Peyer's patch (tissue), 4 donors: ENCODE measurements at places on chromosomes 7 and 10. TPM values are rescaled to one million over a fixed set of nuclear protein-coding genes. Genes with fewer than 3 reads are reported as not detected.

GRCh38 chr7:85829817-85830432, 643.1 kb upstream of the SEMA3D start:
- no peaks in the 10 kb centered on the region for H3K4me1 ChIP-seq
- no peaks in the 10 kb centered on the region for H3K27me3 ChIP-seq
- DNase-seq: no peak
- no peaks in the 10 kb centered on the region for H3K36me3 ChIP-seq
- no peak overlapping the region for H3K27ac ChIP-seq
- no peak overlapping the region for H3K4me3 ChIP-seq

DNA sequence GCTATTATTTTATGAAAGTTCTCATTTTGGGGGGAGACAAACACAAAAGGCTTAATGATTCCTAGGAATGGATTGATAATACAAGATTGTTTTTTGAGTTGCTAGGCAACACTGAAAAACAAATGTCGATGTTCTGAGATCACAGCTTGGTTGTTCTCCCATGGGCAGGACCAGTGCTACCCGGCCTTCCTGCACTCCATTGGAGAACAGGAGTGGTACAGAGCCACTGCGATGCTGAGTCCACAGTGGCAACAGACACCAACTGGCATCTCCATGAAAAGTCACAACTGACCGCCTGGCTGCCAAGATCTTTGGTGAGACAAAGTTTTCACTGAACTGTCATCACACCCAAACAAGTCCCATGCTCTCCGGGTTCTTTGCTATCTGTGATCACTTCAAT, 68.9 kb upstream of the NMT2 start:
- H3K4me1 ChIP-seq: no peaks in the 10 kb centered on the region
- DNase-seq: no peak
- no peak overlapping the region for H3K4me3 ChIP-seq
- no peaks in the 10 kb centered on the region for H3K36me3 ChIP-seq
- no peak overlapping the region for H3K27ac ChIP-seq

DNA sequence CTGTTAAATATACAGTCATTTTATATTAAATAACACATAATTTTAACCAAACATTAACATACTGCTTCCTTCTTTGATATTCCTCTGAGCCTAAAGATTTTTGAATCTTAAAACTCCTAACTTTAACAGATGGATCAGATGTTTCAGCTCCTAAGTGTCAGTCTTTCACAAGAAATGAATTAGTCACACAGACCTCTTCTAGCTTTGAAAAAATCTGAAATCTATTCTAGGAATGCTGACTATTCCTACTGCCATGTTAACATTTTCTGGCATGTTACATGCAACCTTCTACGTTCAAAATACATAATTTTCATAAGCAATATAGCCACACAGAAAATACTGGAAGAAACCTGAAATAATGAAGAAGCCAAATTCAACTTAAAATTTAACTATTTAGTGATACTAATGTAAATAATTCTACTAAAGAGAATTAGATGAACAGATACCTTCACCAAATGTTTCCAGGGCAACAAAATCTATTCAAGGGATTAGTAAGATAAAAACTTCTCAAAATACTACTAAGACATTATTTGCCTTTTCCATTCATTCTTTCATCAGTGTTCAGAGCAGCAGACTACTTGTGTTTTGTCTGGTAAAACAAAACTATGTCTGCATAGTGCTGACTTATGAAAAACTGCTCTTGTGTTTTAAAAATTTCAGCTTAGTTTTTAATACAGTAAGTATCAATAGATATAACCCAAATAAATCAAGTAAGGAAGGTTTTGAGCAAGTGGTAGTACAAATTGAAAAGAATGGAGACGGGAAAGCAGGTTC, 9.2 kb downstream of the JMJD1C start:
- no peaks in the 10 kb centered on the region for H3K36me3 ChIP-seq
- no peaks in the 10 kb centered on the region for H3K4me1 ChIP-seq
- DNase-seq: no peak
- no peaks in the 10 kb centered on the region for H3K27me3 ChIP-seq
- H3K27ac ChIP-seq: no peak overlapping the region

DNA sequence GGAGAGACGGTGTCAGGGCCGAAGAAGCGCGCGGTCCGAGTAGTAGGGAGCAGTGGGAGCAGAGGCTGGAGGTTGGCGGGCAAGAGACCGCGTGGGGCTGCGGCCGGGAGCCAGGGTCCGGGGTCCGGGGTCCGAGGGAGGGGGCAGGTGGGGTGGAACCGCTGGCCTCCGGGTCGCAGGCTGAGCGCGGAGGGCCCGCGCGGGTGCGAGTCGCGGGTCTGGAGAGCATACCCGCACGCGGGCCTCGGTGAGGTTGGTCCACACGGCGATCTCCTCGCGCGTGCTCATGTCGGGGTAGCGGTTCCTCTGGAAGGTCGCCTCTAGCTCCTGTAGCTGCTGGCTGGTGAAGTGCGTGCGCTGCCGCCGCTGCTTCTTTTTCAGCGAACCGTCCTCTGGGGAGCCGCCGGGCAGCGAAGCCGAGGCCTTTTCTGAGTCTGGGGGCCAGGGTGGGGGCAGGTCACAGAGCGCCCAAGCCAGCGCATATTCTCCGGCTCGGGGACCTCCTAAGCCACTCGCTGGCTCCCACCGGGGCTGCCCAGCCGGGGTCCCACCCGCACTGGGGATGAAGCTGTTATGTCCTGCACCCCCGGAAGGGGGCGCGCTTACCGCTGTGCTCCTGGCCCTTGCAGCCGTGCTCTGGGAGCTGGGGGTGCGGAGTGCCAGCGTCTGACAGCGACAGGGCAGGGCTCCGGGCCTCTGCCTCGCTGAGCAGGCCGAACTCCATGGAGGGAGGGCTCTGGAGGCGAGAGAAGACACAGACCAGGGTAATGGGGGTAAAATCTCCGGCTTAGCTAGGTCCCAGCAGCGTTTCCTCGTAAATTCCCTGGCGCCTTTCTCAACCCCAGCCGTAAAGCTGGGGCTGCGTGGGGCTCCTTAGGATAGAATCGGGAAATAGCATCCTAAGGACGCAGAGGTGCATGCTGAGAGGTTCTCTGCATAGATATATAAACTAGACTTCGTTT, 5.5 kb downstream of the ELOVL3 start:
- H3K36me3 ChIP-seq: no peaks in the 10 kb centered on the region
- peaks cover 23% of the 10 kb centered on the region for H3K4me1 ChIP-seq
- H3K27ac ChIP-seq: no peak overlapping the region
- no peak for DNase-seq
- peak overlapping the region; percentile 59 for H3K4me3 ChIP-seq

- H3K27ac ChIP-seq: no peak overlapping the region
- no peaks in the 10 kb centered on the region for H3K4me1 ChIP-seq
- no peak overlapping the region for H3K4me3 ChIP-seq
- H3K36me3 ChIP-seq: no peaks in the 10 kb centered on the region
- DNase-seq: no peak
Measured at GRCh38 chr10:44398747-44399658, 14.1 kb upstream of the CXCL12 start.

DNA sequence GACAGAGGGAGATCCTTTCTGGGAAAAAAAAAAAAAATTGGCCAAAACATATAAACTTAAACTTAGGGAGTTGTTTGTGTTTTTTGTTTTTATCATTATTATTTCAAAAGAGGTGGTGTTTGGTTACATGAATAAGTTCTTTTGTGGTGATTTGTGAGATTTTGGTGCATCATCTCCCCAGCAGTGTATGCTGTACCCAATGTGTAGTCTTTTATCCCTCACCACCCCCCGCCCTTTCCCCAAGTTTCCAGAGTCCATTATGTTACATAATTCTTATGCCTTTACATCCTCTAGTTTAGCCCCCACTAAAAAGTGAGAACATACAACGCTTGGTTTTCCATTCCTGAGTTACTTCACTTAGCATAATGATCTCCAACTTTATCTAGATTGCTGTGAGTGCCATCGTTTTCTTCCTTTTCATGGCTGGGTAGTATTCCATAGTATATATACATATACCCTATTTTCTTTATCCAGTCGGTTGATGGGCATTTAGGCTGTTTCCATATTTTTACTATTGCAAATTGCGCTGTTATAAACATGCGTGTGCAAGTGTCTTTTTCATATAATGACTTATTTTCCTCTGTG, 148.1 kb upstream of the ZNF92 start:
- DNase-seq: no peak
- H3K36me3 ChIP-seq: no peaks in the 10 kb centered on the region

GRCh38 chr7:96837593-96837992, 127.9 kb upstream of the SEM1 start:
- H3K4me3 ChIP-seq: no peak overlapping the region
- H3K27ac ChIP-seq: no peak overlapping the region
- no peak for DNase-seq
- H3K27me3 ChIP-seq: no peaks in the 10 kb centered on the region

DNA sequence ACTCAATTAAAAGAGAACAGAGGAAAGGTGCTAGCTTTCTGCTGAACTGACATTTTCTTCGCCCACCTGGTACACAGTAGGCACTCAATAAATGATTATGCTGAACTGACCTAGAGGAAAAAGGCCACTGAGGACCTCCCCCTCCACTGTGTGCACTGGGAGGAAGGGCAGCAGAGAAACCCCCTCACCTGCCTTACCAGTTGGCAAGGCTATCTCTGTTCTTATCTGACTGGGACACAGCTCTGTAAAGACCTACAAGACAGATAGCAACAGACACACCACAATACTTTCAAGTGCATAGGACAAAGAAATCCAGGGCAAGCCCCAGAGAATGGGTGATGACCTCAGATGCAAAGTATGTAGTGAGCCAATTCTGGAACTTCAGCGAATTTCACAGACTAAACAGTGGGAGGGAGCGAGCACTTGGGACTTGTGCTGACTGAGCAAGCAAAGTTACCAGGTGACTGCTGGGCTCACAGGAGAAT, 30.4 kb downstream of the PDLIM1 start:
- H3K4me3 ChIP-seq: no peak overlapping the region
- no peaks in the 10 kb centered on the region for H3K4me1 ChIP-seq
- H3K27me3 ChIP-seq: no peaks in the 10 kb centered on the region
- DNase-seq: no peak

ZPBP gene
- not detected for total RNA-seq

- H3K27ac ChIP-seq: peak overlapping the region; percentile 96
- peak; percentile 38 for DNase-seq
- H3K4me1 ChIP-seq: peaks cover 8% of the 10 kb centered on the region
- no peaks in the 10 kb centered on the region for H3K27me3 ChIP-seq
- peak overlapping the region; percentile 86 for H3K4me3 ChIP-seq
Measured at GRCh38 chr10:929960-930624, 1.4 kb downstream of the LARP4B start.

DNA sequence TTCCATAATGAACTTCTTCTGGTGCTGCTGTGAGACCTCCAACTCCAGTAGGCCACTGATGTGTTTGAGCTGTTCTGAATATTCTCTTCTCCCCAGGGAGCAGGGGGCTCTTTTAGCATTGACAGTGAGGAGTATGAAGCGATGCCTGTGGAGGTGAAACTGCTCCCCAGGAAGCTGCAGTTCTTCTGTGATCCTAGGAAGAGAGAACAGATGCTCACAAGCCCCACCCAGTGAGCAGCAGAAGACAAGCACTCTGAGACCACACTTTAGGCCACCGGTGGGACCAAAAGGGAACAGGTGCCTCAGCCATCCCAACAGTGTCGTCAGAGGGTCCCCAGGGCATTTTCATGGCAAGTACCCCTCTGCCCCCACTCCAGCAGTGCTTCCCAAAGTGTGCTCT, 49.3 kb downstream of the DENND11 start:
- no peak overlapping the region for H3K27ac ChIP-seq
- H3K4me1 ChIP-seq: peaks cover 6% of the 10 kb centered on the region
- H3K36me3 ChIP-seq: peaks cover 11% of the 10 kb centered on the region
- no peak overlapping the region for H3K4me3 ChIP-seq
- H3K27me3 ChIP-seq: no peaks in the 10 kb centered on the region

GRCh38 chr10:46553238-46554049, 3.0 kb downstream of the GPRIN2 start:
- H3K4me3 ChIP-seq: no peak overlapping the region
- no peaks in the 10 kb centered on the region for H3K36me3 ChIP-seq
- peaks cover 6% of the 10 kb centered on the region for H3K27me3 ChIP-seq
- peaks cover 20% of the 10 kb centered on the region for H3K4me1 ChIP-seq

- no peaks in the 10 kb centered on the region for H3K36me3 ChIP-seq
- no peaks in the 10 kb centered on the region for H3K4me1 ChIP-seq
- no peak overlapping the region for H3K4me3 ChIP-seq
- no peak overlapping the region for H3K27ac ChIP-seq
- DNase-seq: no peak
Measured at GRCh38 chr7:115827305-115828045, 203.1 kb downstream of the TFEC start.

DNA sequence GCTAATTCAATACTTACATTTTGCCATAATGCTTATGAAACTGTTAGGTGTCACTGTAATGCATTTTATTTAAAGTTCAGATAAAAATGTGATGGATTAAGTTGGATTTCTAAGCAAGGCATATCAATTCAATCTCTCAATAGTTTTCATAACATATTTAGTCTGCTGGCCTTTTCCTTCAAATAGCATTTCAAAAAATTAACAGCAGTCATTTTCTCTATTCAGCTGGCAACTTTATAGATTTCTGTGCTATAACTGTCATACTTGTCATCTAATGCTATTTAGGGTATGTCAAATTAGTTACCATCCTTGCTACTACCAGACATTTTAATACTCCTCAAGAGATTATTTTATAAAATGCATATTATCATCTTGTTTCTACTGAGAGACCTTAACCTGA, 4.3 kb downstream of the GAD2 start:
- H3K27me3 ChIP-seq: peaks cover 38% of the 10 kb centered on the region
- no peak overlapping the region for H3K4me3 ChIP-seq
- H3K36me3 ChIP-seq: no peaks in the 10 kb centered on the region
- DNase-seq: no peak

IRF5 gene
- 21.9 TPM for total RNA-seq

DNA sequence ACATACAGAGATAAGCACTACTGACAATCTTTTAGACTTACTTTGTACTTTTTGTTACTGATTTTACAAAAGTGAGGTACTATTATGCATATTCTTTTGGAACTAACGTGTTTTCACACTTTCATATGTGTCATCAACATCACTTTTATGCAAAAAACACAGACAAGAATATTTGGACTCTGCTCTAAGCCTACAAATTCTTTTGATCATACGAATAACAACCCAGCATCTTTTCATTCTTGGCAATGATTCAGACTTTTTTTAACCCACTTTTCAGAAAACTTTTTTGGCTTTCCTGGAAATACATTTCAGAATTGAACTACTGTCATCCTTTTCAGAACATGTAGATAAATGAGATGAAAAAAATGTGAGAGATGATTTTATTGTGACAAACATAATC, 30.2 kb downstream of the USP6NL start:
- DNase-seq: no peak
- H3K36me3 ChIP-seq: no peaks in the 10 kb centered on the region
- no peak overlapping the region for H3K4me3 ChIP-seq
- no peaks in the 10 kb centered on the region for H3K27me3 ChIP-seq
- H3K27ac ChIP-seq: no peak overlapping the region

ZNF679 gene
- total RNA-seq: not detected

DNA sequence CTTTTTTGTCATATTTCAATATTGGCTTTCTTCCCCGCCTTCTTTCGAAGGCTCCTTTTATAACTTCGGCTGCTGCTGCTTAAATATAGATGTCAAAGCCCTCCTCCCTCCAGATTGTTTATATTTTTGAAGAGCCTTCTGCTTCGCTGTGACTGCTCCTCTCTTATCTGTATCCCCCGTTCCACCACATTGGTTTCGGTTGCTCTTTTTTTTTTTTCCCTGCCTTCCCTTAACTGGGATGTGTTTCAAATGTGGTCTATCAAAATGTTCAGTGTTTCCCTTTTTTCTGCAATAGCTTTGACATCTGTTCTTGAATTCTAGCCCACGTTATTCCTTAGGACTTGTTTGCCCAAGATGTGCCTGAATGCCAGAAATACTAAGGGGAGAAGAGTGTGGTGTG, 96.4 kb downstream of the CUX1 start:
- DNase-seq: no peak
- H3K4me1 ChIP-seq: no peaks in the 10 kb centered on the region
- no peak overlapping the region for H3K27ac ChIP-seq
- H3K4me3 ChIP-seq: no peak overlapping the region
- H3K36me3 ChIP-seq: no peaks in the 10 kb centered on the region

KIF11 gene
- 1.4 TPM for total RNA-seq
